ENCODE measurements at places on chromosomes 11 and 22. TPM values are rescaled to one million over a fixed set of nuclear protein-coding genes. Genes with fewer than 3 reads are reported as not detected.

DNA sequence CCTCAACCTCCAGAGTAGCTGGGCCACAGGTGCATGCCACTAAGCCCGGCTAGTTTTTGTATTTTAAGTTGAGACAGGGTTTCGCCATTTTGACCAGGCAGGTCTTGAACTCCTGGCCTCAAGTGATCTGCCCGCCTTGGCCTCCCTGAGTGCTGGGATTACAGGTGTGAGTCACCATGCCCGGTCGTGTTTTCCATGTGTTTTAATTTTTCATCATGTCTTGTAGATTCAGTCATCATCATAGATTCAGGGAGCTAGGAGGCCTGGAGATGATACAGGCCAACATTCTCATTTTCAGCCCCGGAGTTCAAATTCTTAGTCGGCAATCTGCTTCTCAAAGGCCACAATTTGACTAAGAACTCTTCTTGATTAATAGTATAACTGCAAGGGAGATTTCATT is 73.5 kb upstream of the GRAMD1B start:
- DNase-seq: no peak

Gene MRGPRF
- 89.5 TPM for total RNA-seq

Gene ESAM
- total RNA-seq: 9.4 TPM

Gene CREB3L1
- total RNA-seq: 125 TPM

DNA sequence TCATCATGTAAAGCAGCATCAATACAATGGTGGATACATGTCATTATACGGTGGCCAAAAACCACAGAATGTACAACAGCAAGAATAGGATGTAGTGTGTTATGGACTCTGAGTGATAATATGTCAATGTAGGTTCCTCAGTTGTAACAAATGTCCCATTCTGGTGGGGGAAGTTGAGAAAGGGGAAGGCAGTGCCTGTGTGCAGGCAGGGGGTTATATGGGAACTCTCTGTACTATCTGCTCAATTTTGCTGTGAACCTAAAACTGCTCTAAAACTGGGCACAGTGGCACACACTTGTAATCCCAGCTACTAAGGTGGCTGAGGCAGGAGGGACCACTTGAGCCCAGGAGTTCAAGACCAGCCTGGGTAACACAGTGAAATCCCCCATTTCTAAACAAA is 5.9 kb downstream of the CHKA start:
- no peak for DNase-seq

- DNase-seq: no peak
These were observed 238.7 kb downstream of the FAM181B start for GRCh38 chr11:82494988-82495432.
